ENCODE measurements at places on chromosomes 2 and 18.
A peak's percentile ranks its signal among the peaks of the same experiment; 100 is the strongest.

DNA sequence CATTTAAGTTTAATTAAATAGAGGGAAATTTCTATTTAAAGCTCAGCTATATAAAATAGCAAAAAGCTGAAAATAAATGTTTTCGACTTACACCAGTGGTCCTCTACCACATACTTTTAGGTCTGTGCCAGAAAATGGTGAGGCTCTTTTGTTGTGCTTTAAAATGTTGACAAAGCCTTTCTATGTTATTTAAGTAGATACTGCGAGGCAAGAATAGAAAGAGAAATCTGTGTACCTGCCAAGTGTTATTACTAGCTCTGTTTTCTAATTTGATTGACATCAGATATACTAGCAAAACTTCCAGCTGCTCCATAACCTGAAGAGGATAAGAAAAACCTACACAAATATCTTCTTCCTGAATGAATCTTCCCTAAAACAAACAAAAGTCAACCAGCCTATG, 53.6 kb downstream of the LPIN2 start:
- DNase-seq: no peak

DNA sequence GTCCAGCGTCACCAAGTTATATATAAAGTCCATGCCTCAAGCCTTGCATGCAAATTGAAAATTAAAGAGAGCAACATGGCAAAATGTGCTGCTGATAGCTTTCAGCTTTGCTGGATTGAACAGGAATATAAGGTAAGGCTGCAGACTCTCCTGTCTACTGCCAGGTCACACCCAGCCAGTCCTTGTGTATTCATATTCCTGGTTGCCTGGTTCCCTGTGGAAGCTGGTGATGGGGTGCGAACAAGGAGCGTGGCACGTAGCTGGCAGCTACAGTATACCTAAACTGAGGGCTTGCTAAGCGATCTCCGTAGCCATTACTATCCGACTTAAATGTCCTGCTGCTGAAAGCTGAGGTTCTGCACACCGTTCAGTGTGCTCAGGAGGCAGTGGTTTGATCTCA, 50.1 kb upstream of the NOSTRIN start:
- no peak for DNase-seq

- no peak for DNase-seq
These were observed 426.9 kb downstream of the STK39 start for GRCh38 chr2:167820488-167820887.

GRCh38 chr2:108129636-108130035, 110.1 kb upstream of the SULT1C3 start:
- no peak for DNase-seq

DNA sequence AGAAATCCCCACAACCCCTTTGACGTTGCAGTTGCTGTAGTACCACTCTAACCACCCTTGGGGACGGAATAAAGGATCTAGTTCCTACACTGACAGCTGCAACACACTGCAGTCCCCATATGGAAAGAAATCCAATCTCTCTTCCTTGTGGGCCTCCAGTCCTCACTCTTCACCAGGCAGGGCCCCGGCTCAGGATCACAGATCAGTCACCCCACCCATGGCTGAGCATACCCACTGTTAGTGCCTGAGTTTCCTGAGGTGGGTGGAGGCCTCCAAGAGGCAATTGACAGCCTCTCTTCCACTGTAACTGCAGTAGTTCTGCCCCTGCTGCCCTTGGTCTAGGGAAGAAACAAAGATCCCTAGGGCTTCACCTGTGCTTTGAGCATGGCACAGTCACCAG, 670.0 kb upstream of the CDH2 start:
- no peak for DNase-seq

- no peak for DNase-seq
These were observed 6.1 kb downstream of the PLEK start for GRCh38 chr2:68371138-68371537.

DNA sequence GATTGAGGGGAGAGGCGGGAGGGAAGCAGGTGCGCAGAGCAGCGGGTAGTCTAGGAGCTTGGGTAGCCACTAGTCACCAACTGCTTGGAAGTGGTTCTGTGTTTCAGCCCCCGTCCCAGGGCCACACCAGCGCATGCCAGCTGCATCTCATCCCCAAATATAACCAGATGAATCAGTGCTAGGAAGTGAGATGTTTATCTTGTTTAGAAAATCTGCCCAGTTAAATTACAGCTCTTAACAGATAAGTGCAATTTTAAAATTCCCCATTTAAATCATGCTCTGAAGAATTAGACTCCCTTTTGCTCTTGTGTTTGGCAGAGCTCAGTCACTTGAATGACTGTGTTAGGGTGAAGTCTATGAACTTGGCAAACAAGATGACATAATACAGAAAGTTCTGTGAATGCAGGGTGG, 193.8 kb downstream of the SEPTIN10 start:
- DNase-seq: no peak

GRCh38 chr2:38981003-38981669, 91.5 kb downstream of the ARHGEF33 start:
- no peak for DNase-seq

GRCh38 chr18:48460929-48461583, 51.9 kb upstream of the ZBTB7C start:
- no peak for DNase-seq

GRCh38 chr18:52340406-52341102, 557 bp downstream of the DCC start:
- DNase-seq: no peak

GRCh38 chr2:6780765-6781274, 84.9 kb downstream of the CMPK2 start:
- no peak for DNase-seq

DNA sequence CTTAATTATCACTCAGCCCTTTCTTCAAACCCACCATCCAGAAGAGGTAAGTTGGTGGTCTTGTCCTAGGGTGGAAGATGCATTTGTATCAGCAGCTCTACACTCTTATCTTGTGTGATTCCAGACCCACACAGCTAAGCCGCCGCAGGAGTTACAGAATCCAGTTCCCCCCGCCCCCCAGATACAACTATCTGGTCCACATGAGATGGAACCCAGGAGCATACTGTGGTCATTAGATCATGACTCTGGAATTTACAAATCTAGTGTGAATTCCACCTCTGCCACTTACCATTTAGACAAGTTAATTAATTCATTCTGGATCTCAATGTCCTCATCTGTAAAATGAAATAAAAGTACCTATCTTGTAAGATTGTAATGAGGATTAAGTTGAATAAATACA, 486.4 kb downstream of the BCL11A start:
- no peak for DNase-seq

DNA sequence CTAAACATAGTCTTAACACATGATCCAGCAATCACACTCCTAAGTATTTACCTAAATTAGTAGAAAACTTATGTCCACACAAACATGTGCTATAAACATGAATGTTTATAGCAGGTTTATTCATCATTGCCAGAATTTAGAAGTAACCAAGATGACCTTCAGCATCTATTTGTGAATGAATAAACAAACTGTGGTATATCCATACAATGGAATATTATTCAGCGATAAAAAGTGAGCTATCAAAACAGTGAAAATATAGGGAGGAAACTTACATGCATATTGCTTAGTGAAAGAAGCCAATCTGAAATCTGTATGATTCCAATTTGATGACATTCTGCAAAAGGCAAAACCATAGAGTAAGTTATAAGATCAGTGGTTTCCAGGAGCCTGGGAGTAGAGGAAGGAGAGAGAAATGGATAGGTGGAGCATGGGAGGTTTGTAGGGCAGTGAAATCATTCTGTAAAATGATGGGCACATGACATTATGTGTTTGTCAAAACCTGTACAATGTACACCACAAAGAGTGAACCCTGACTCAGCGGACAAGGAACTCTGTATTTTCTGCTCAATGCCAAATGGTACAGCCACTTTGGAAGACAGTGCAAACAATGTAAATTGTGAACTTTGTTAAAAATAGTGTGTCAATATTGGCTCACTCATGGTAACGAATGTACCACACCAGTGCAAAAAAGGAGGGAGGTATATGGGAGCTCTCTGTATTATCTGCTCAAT, 61.9 kb upstream of the IGFBP2 start:
- no peak for DNase-seq

DNA sequence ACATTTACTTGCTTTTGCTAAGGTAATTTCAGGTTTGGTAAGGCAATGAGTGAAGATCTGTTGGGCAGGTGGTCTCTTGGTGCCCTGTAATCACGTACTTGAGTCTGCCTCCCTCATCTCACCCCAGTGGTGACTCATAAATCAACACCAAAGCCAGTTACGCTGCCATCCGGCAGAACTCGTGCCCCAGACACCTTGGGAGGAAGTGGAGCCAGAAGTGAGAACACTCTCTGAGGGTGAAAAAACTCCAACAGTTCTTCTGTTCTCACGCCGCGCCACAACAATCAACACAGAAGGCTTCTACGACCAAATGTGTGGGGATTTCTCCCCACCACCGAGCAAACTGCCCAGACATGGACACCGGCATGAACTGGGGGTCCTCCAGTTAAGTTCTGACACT, 206.2 kb downstream of the ARL4C start:
- DNase-seq: peak; percentile 77

DNA sequence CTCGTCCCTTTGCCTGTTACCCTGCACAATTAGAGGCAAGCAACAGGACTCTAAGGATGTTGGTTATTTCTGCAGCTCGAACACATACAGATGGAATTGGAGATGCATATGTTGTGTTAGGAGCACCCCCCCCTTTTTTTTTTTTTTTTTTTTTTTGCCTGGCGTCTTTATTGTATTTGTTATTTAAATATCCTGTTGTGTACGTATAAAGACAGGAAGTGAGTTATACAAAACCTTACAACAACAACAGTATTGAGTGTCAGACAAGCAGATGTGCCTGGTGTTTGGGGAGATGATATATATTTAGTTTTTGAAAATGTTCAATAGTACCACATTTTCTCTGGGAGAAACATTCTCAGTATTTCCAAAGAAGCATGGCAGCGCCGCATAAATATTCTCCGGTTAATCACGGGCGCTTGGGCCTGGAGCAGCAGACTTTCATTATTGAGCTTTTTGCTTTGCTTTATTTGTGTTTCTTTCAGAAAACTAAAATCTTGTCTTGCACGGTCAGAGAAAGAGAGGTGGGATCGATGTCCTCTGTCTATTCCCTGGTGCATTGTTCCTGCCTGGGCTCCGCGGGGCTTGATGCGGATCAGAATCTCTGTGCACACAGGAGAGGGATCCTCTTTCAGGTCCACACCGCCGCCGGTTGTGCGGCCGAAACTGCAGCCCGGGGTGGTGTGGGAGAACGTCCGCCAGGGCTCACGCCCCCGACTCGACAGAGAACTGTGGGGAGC, 23.2 kb upstream of the ZNF516 start:
- no peak for DNase-seq

- DNase-seq: no peak
These were observed 6.2 kb upstream of the MCM6 start for GRCh38 chr2:135882415-135882814.

- no peak for DNase-seq
These were observed 20.2 kb downstream of the CACNB4 start for GRCh38 chr2:152078662-152079061.

DNA sequence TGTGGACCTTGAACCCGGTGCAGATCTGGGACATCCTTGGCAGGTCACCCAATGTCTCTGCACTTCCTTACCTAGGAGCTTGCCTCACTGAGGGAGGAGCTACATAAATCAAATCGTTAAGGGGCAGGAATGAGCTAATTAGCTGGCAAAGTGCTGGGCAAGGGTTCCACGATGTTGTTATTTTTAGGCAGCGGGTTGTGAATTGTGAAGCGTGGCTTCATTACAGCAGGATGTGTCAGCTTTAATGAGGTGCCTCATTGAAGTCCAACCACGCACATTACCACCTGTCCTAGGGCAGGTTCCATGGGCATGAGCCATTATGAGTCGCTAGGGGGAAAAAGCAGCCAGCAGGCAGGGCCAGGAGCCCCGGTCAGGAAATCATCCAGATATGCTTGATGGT, 127.0 kb upstream of the AGAP1 start:
- DNase-seq: no peak

GRCh38 chr2:75079575-75079974, 119.7 kb downstream of the TACR1 start:
- DNase-seq: no peak

DNA sequence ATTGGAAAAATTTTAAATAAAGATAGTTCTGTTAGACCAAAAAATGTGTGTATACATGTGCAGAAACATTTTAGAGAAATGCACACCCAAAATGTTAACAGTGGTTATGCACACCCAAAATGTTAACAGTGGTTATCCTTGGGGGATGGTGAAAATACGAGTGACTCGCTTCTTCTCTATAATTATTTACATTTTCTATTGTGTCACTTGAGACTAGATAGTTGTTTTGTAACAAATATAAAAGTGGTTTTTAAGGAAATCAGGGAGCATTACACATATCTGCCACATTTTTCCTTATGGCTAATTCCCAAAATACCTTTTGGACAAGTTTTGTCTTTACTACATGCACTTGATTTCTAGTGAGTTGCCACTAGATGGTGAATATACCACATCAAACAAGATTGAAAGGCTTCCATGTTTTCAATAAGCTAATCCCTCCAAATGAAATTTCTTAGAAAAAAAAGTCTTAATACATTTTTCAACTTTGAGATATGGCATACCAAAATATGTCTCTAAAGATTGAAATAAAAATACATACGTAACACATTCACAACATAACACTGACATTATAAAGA, 9.0 kb upstream of the HIBCH start:
- no peak for DNase-seq

DNA sequence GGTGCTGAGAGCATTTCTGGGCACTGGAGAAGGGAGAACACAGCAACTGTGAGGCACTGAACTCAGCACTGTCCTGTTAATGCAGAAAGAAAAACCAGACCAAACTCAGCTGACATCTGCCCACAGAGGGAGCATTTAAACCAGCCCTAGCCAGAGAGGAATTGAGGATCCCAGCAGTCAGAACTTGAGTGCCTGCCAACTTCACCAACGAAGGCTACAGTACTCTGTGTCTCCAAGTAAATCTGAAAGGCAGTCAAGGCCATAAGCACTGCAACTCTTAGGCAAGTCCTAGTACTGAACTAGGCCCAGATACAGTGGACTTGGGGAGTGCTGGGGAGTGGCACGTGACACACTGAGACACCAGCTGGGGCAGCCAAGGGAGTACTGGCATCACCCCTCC, 176.2 kb upstream of the ZC3H15 start:
- no peak for DNase-seq

DNA sequence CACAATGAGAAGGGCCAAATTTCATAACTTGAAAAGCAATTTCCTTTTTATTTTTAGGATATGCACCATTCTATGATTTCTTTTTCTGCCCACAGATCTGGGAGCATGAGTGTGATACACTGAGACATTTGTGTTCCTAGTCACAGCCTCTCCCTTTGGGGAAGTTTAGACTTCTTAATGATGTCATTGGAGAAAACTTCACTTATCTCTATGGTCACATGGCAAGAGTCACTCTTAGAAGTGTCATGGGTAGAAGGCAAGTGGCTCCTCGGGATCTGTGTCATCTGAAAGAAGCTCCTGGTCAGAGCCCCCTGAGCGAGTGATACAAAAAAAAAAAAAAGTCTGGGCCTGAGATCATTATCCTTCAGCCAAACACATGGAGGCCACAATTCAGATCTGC, 62.5 kb upstream of the LGALSL start:
- DNase-seq: no peak
